ENCODE measurements at places on chromosomes 4 and X.

- DNase-seq = no peak
Observed at GRCh38 chr4:107034091-107034995, 1.8 kb downstream of the DKK2 start.

- no peak for DNase-seq
Observed at GRCh38 chr4:8045909-8046308, 106.2 kb upstream of the AFAP1 start.

DNA sequence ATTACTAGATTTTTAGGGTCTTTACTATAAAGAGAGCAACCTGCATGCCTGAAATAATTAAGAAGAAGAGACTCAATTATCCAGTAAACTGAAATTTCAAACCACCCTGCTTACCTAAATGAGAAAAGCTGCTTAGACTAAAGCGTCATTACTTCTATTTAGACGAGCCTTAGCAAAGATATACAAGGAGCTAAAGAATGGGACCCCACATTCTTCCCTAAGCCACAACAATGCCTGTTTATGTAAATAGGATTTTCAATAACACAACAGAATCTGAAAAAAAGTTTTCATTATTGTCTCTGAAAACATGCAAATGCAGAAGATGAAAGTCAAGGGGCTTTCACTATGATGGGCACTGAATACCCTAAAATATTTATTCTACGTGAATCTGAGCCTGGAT, 16.2 kb downstream of the GPC3 start:
- DNase-seq = no peak

DNA sequence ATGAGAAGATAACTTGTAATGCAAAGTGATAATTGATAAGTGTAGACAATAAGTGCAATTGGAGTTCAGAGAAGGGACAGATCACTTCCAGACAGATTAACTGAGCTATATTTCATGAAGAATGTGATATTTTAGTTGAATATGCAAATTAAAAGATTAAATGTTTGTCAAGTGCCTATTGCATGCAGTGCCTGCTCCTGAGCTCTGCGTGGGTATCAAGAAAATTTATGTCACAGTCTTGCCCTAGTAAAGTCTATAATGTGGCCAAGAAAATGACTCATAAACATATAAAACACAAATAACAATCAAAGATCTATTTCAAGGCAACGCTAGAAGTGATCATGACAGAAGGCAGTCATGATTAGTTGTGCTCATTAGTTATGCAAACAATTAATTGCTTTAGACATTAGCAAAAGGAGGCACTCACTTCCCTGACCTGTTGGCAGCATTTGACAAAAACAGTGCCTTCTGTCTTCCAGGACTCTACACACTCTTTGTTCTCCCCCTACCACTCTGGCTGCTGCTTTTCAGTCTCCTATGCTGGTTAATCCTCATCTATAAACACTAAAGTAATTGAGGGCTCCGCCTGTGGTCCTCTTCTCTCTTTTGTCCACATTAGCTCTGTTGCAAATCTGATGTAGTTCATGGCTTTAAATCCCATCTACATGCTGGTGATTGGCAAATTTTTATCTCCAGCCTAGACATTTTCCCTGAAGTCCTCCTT, 47.7 kb downstream of the ARHGEF38 start:
- DNase-seq = no peak

GRCh38 chrX:23732704-23733103, 10.4 kb downstream of the ACOT9 start:
- DNase-seq = no peak

DNA sequence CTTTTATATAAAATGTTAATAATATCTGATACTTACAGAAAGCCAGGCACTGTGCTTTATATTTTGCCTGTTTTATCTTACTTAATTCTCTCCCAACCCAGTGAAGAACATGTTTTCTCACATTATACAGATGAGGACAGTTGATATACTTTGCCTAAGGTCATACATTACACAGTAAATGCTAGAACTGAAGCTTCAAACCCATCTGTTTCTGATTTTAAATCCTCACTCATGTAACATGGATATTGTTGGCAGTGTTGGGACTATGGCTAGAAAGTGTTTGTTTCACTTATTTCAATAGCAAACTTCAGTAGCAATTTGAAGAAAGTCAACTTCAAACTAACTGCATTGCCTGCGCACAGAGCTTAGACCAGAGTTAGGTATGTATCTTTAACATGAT, 57.4 kb downstream of the RAPGEF2 start:
- no peak for DNase-seq

GRCh38 chr4:98566361-98567008, 91.9 kb downstream of the TSPAN5 start:
- DNase-seq = peak; percentile 60
